ENCODE measurements at places on chromosomes 16 and 17. TPM values are rescaled to one million over a fixed set of nuclear protein-coding genes. Genes with fewer than 3 reads are reported as not detected.

Gene COPZ2
- 1.9 TPM for polyA plus RNA-seq

Gene EPX
- polyA plus RNA-seq: not detected

Gene CCL23
- not detected for polyA plus RNA-seq

Gene LITAFD
- not detected for polyA plus RNA-seq

Gene RND2
- 0.13 TPM for polyA plus RNA-seq

Gene OTOP3
- polyA plus RNA-seq: not detected

Gene HEXIM1
- 2.8 TPM for polyA plus RNA-seq

Gene TSR1
- polyA plus RNA-seq: 22.2 TPM

Gene CACNA1H
- polyA plus RNA-seq: 0.48 TPM

Gene SLC16A13
- 1.8 TPM for polyA plus RNA-seq

Gene GRAP
- 70.1 TPM for polyA plus RNA-seq

Gene HEATR9
- not detected for polyA plus RNA-seq

Gene RCVRN
- polyA plus RNA-seq: not detected

Gene KIF19
- polyA plus RNA-seq: 1.5 TPM

Gene ELP5
- polyA plus RNA-seq: 71.3 TPM

GRCh38 chr16:72210555-72210954 lies 38.6 kb upstream of the PMFBP1 start:
- no peak for DNase-seq

GRCh38 chr17:57559634-57560318 lies 185.3 kb downstream of the CCDC182 start:
- DNase-seq: no peak

DNA sequence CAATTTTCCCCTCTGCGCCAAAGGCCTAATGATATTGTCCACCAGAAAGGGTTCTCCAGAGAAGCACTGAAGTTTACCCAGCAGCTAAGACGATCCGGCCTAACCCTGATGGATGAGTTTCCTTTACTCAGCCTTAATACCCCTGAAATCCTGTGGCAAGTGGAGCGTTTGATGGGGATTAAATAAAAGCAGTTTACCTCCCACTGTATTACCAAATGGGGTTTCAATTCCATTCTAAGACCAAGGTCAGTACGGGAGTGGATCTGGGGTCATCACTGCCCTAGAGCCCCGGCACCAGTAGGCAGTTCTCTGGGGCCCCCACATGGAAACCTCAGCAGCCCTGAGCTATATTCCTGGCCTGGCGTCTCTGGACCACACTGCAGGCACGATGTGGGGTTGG lies 97.1 kb upstream of the NOL11 start:
- no peak for DNase-seq

DNA sequence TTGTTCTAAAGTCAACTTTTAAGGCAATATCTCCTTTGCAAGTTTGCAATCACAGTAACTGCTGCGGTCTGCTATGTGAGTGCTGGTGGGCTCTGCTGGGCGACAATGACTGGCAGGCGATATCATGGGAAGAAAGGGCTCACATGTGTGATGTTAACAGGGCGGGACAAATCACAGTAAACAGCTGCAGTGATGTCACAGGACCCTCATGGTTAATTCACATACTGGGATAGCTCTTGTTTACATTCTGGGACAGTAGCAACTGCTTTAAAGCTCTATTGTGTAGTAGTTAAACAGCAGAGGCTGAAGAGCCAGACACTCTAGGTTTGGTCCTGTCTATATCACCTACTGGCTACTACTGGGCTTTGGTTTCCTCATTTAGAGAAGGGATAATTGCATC lies 257.2 kb upstream of the ASIC2 start:
- DNase-seq: no peak

GRCh38 chr16:70780546-70780945 lies 20.4 kb downstream of the VAC14 start:
- DNase-seq: no peak

DNA sequence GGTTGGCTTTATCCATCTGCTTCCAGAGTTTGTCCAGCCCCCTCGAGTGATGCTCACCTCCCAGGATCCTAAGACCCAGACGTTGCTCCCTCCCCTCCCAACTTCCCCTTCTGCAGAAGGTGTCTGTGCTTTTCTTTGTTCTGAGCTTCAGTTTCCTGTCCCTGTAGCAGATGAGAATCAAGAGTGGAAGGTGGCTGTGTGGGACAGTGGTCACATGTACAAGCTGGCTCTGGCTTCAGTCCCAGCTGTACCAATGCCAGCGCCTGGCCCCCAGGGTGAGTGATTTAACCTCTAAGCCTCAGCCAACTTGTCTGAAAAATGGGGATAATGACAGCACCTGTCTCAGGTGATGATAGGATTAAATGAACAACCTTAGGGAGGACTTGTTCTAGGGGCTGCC lies 7.7 kb downstream of the PRR15L start:
- DNase-seq: peak; percentile 7

GRCh38 chr17:21029036-21029435 lies 13.8 kb downstream of the USP22 start:
- DNase-seq: no peak

DNA sequence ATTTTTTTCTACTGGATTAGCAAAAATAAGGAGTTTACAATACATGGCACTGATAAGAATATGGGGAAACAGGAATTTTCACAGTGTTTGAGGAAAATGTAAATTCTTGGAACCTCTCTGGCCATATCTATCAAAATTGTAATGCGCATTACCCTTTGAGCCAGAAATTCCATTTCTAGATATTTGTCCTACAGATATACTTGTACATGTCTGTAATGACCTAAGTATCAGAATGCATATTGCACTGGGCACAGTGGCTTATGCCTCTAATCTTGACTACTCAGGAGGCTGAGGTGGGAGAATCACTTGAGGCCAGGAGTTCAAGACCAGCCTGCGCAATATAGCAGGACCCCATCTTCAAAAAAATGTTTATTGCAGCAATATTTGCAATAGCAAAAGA lies 25.8 kb upstream of the HAS3 start:
- no peak for DNase-seq

GRCh38 chr16:26791169-26791568 lies 275.6 kb upstream of the C16orf82 start:
- no peak for DNase-seq

DNA sequence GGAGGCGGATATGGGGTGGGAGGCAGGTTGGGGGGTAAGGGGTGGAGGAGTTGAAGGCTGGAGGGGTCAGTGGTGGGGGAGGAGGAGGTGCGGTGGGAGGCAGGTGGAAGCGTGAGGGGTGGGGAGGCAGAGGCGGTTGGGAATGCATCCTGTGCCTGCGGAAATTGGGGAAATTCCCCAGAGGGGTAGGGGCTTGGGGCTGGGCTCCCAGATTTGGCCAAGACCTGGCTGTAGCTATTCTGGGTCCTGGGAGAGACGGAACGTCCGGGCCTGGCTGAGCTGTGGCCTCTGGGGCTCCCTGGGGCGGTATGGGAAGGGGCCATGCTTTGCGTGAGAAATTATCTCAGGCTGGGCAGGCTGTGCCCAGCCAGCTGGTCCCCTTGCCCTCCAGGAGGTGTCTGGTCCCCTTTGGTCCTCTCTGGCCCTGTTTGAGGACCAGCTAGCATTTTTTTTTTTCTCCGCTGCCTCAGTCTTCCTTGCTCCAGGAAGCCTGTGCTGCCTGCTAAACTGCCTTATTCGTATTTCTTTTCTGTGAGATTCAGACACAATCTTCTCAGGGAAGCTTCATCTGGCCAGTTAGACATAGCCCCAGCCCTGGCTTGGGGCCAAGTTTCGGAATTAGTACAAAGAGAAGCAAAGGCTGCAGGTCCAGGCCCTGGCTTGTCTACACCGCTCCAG lies 7.3 kb upstream of the TRPV2 start:
- no peak for DNase-seq

DNA sequence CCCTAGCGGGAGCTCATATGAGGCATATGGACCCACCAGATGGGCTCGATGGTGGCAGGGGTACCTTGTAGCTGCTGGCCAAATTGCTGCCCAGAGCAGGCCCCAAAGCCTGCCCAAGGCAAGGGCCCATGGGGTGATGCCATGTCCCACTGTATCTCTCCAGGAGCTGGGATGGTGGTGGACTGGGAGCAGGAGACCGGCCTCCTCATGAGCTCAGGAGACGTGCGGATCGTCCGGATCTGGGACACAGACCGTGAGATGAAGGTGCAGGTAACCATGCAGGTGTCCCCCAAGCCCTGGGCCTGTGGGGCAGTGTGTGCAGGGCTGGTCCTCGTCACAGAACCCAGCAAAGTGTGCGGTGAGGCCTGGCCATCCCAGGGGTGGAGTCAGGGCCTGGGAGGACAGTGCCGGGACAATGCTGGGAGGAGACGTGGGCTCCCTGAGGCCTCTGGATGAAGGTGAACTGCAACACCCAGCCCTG lies 34.1 kb upstream of the CHMP6 start:
- DNase-seq: no peak

- DNase-seq: no peak
Observed at GRCh38 chr17:16472539-16472938, 19.5 kb downstream of the LRRC75A start.

DNA sequence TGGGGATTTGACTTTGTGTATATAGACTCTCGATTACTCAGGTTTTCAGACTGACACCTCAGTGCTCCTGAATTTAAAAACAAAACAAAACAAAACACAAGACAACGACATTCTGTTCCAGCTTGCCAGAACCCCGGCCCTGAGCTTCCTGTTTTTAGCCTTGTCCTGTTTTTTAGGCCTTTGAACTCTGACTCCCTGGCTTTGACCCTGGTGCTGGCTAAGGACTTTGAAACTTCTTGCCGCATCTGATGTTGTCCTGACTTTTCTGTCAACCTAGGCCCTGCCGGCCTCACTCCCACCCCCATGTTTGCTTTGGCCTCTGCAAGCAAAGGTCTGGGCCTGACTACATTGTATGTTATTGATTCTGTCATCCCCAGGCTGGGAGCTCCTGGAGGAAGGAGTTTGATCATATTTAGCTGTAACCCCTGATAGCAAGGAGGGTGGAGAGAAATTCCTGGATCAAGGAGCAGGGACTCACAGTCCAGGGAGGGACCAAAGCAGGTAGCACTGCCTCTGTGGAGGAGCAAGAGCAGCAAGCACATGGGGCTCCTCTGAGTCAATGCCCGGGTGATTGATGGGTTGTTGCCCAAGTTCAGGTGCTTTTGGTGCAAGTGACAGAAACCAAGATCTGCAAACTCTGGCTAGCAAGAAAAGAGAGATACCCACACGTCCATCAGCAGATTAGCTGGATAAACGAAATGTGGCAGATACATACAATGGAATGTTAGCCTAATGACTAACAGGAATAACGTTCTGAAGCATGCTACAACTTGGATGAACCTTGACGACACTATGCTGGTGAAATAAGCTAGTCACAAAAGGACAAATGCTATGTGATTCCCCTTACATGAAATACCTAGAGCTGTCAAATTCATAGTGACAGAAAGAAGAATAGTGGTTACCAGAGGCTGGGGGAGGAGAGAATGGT lies 7.7 kb downstream of the CCL16 start:
- no peak for DNase-seq

GRCh38 chr17:19762515-19762961 lies 14.4 kb upstream of the ALDH3A1 start:
- DNase-seq: peak; percentile 52

GRCh38 chr17:62888765-62889164 lies 77.3 kb upstream of the TANC2 start:
- DNase-seq: no peak

GRCh38 chr17:30915833-30916611 lies 5.7 kb upstream of the ADAP2 start:
- DNase-seq: no peak

GRCh38 chr17:31780483-31780882 lies 78.6 kb downstream of the COPRS start:
- no peak for DNase-seq

GRCh38 chr17:57636985-57637665 lies 108.0 kb downstream of the CCDC182 start:
- DNase-seq: no peak

DNA sequence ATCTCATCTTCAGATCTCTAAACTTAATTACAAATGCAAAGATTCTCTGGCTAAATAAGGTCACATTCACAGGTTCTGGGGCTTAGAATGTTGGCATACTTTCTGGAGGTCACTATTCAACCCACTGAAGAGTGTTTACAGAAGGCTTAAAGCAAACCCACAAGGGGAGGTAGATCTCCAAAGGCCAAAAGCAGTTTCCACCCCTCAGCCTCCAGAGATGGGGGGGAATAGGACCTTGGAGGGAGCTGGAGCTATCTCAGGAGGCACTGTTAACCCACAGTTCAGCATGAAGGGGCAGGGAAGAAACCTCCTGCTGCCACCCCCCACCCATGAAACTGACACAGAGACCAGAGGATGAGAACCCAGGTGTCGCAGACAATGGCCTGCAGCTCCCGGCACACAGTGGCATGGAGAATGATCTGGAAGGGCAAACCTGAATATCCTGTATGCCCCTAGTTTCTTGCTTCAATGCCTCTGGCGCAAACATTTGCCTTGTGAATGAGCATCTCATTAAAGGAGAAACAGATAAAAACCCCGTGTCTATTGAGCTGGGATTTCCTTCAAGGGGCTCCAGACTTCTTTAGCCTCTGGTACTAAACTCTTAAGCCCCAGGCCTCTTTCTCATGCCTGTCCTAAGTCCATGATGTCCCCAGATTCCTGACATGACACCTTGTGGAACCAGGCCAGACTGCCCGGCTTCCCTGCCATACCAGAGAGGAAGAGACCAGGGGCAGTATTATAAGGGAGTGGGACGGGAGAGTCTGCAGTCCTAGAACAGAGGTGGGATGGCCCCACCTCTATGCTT lies 103.1 kb upstream of the CDH5 start:
- no peak for DNase-seq

- DNase-seq: no peak
Observed at GRCh38 chr16:71369494-71369893, 11.0 kb downstream of the CALB2 start.

DNA sequence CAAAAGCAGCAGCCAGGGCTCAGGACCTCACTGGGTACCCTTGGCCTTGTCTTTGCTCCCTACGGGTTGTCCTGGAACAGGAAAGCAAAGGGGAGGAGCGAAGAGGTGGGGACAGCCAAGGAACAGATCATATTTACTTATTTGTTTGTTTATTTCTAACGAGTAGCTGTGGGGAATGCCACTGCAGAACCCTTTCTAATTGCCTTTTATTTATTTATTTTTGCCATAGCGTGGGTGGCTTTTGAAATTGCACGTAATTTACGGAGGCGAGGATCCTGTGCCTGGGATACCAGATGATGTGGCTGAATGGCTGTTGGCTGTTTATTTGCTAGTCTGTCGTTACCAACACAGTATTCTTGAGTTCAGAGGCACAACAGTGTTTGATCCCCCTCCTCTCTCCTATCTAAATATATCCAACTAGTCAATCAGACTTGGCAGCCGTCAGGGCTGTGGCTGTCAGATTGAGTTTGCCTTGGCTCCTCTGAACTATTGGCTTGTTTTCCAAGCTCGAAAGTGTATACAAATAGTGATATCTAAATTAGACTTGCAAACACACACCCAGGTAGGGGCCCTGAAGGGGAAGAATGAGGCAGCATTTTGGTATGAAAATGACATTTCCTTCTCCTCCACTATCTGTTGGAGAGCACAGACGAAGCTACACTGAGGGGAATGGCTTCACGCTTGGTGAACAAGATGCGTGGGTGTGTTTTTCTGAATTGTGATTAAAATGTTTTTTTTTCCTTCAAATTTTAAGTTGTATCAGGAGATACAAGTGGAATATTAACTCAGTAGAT lies 110.4 kb downstream of the MSI2 start:
- no peak for DNase-seq

DNA sequence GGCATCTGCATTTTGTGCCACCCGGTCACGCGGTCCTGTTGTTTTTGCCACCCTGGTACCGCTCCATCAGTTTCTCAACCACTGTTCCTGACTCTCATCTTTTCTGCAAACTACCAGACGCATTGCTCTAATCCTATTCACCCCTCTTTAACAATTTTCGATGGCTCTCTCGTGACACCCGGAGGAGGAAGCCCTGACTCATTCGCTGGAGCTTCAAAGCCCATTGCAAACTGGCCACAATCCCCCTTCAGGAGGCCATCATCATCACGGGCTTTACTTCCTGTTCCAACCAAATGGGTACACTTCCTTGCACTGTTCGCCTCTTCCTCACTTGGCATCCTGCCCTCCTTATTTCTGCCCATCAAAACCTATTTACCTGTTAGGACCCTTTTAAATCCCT lies 155.3 kb downstream of the RGS9 start:
- DNase-seq: no peak

Data from CD4-positive, alpha-beta memory T cell (primary cell).